ENCODE measurements at places on chromosomes 6 and 20.

- H3K4me1 ChIP-seq, result no peaks in the 10 kb centered on the region
- no peaks in the 10 kb centered on the region for H3K27me3 ChIP-seq
- no peaks in the 10 kb centered on the region for H3K36me3 ChIP-seq
- no peak overlapping the region for H3K4me3 ChIP-seq
Measured at GRCh38 chr6:137709424-137710236, 157.4 kb upstream of the TNFAIP3 start.

GRCh38 chr6:44349904-44350649 lies 7.6 kb downstream of the SPATS1 start:
- no peak for DNase-seq
- no peak overlapping the region for H3K27ac ChIP-seq
- 0 out of 2 replicates have a peak, but pooled peaks cover 6% of the 10 kb centered on the region for H3K4me1 ChIP-seq
- no peak overlapping the region for H3K4me3 ChIP-seq
- no peaks in the 10 kb centered on the region for H3K36me3 ChIP-seq
- H3K27me3 ChIP-seq, result no peaks in the 10 kb centered on the region

DNA sequence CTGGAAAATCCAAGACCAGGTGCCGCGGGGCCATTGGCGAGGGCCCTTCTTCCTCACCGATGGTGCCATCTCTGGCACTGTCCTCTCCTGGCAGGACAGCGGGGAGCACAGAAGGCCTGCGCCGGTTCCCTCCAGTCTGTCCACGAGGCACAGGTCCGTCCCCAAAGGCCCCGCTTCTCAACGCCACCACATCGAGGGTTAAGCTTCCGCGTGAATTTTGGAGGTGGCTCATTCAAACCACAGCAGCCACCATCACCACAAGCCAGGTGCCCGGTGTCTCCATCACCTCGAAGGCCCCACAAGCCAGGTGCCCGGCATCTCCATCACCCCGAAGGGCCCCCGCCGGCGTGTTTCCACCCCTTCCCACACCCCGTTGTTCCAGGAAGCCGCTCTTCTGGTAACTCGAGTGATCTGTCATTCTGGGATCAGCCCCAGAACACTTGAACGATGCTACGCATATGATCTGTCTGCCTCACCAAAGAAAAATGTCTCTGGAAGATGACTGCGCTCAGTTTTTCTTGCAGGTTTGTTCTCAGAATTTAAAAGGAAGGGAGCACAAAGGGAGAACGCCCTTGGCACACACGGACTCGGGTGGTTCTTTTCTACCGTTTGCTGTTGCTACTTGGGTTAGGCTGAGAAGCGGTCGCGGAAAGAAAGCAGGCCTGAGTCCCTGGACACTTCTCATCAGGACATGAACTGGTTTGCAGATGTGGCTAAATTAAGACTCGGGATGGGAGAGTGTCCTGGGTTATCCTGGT lies 9.9 kb upstream of the KIF25 start:
- DNase-seq, result no peak
- no peak overlapping the region for H3K27ac ChIP-seq
- no peak overlapping the region for H3K4me3 ChIP-seq
- no peaks in the 10 kb centered on the region for H3K4me1 ChIP-seq
- H3K27me3 ChIP-seq, result no peaks in the 10 kb centered on the region

- no peak overlapping the region for H3K27ac ChIP-seq
- no peaks in the 10 kb centered on the region for H3K36me3 ChIP-seq
- H3K27me3 ChIP-seq, result no peaks in the 10 kb centered on the region
- no peak for DNase-seq
- H3K4me3 ChIP-seq, result no peak overlapping the region
Measured at GRCh38 chr6:19879663-19880062, 42.5 kb downstream of the ID4 start.

GRCh38 chr20:13784271-13784892 lies 337 bp downstream of the ESF1 start:
- H3K4me1 ChIP-seq, result no peaks in the 10 kb centered on the region
- no peaks in the 10 kb centered on the region for H3K27me3 ChIP-seq
- DNase-seq, result no peak

DNA sequence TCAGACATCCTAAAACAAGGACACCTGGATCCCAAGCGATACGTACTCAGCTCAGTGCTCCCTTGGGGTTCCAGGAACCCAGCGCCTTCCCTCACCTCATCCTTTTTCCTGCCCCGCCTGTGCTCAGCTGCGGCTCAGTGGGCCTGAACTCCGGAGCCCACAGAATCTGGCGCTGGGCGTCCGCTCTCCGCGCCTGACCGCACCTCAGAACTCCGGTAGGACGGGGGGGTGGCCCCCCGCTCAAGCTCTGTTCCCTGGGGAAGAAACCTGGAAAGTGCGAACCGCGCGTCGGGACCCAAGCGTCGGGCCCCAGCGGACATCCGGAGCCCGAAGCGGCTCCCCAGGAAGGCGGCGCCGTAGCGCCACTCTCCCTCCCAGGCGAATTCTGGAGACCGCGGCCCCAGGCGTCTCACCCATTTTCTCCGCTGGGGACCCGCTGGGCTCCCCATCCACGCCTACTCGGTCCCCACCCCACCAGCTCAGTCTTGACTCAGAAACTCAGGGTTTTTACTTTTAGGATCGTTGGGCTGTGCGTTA lies 336 bp upstream of the LY6G5C start:
- peak; percentile 56 for DNase-seq
- peak overlapping the region; percentile 76 for H3K4me3 ChIP-seq
- no peaks in the 10 kb centered on the region for H3K4me1 ChIP-seq
- no peak overlapping the region for H3K27ac ChIP-seq

DNA sequence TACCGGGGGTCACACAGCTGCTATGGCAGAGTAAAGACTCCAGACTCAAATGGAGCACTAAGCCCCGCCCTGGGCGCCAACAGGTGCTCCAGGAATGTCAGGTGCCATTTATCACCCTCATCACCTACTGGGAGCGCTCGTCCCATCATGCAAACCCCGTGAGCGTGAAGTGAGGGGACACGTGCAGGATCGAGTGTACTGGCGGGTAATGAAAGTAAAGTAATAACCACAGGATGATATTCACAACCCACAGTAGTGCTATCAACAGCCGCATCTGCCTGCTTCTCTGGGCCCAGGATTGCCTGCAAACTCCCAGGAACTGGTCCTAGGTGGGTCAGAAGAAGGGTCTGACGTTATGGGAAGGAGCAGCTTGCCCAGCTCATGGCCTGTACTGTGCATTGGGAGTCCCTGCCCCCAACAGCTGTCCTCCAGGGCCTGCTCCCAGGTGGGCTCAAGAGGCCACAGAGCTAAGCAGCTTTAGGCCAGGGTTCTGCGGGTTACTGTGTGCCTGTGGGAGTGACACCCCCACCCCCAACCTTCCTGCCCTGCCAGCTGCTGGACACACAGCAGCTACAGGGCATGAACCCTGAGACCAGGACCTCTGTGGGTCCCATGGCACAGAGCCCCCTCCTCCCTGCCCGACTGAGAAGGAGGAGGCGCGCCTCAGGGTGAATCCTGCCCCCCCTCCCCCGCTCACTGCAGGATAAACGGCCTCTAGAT lies 120.5 kb upstream of the SULF2 start:
- no peak overlapping the region for H3K4me3 ChIP-seq
- no peaks in the 10 kb centered on the region for H3K36me3 ChIP-seq
- H3K27ac ChIP-seq, result no peak overlapping the region
- H3K4me1 ChIP-seq, result no peaks in the 10 kb centered on the region

- no peaks in the 10 kb centered on the region for H3K4me1 ChIP-seq
- H3K27ac ChIP-seq, result no peak overlapping the region
- H3K4me3 ChIP-seq, result no peak overlapping the region
- H3K27me3 ChIP-seq, result no peaks in the 10 kb centered on the region
- H3K36me3 ChIP-seq, result peaks cover 33% of the 10 kb centered on the region
Measured at GRCh38 chr6:39178804-39179203, 50.5 kb downstream of the KCNK5 start.

GRCh38 chr6:126461045-126461444 lies 121.1 kb downstream of the CENPW start:
- H3K27ac ChIP-seq, result no peak overlapping the region
- no peaks in the 10 kb centered on the region for H3K36me3 ChIP-seq
- no peak overlapping the region for H3K4me3 ChIP-seq
- H3K27me3 ChIP-seq, result no peaks in the 10 kb centered on the region
- H3K4me1 ChIP-seq, result no peaks in the 10 kb centered on the region

GRCh38 chr20:20548527-20549266 lies 163.7 kb downstream of the RALGAPA2 start:
- no peak overlapping the region for H3K4me3 ChIP-seq
- H3K36me3 ChIP-seq, result peaks cover 4% of the 10 kb centered on the region
- DNase-seq, result no peak
- H3K27me3 ChIP-seq, result no peaks in the 10 kb centered on the region
- no peak overlapping the region for H3K27ac ChIP-seq
- H3K4me1 ChIP-seq, result no peaks in the 10 kb centered on the region

GRCh38 chr6:113630738-113631535 lies 226.2 kb upstream of the MARCKS start:
- DNase-seq, result no peak
- no peak overlapping the region for H3K4me3 ChIP-seq
- H3K27ac ChIP-seq, result no peak overlapping the region
- H3K4me1 ChIP-seq, result no peaks in the 10 kb centered on the region

- H3K27me3 ChIP-seq, result no peaks in the 10 kb centered on the region
- no peaks in the 10 kb centered on the region for H3K36me3 ChIP-seq
- peaks cover 5% of the 10 kb centered on the region for H3K4me1 ChIP-seq
- DNase-seq, result no peak
- H3K27ac ChIP-seq, result no peak overlapping the region
Measured at GRCh38 chr6:29651413-29652197, 5.3 kb upstream of the MOG start.

DNA sequence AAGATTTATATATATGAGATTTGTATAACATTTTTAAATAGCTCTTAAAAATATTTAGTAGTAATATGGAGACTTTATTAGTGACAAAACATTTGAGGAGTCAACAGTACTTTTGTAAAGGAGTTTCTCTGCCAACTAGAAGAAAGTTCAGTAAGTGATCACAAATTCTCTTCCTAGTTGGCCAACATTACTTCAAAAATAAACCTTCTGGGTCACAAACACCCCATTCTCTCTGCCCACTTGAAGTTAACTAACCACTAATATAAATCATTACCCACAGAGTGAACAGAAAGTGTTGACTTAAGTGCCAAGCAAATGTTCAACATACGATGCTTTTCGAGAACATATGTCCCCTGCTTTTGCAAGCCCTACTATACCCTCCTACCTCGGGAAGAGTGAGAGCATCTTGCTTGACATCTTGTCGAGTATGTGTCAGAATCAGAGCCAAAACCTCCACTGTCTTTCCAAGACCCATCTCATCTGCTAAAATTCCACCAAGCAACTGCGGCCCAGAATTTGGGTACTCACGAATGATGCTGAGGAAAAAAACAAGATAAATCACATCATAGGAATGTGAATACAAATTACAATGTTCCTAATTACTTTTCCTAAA lies 16.9 kb downstream of the SHPRH start:
- DNase-seq, result no peak
- peaks cover 65% of the 10 kb centered on the region for H3K36me3 ChIP-seq
- no peak overlapping the region for H3K27ac ChIP-seq
- H3K4me3 ChIP-seq, result no peak overlapping the region
- H3K27me3 ChIP-seq, result no peaks in the 10 kb centered on the region
- H3K4me1 ChIP-seq, result no peaks in the 10 kb centered on the region

DNA sequence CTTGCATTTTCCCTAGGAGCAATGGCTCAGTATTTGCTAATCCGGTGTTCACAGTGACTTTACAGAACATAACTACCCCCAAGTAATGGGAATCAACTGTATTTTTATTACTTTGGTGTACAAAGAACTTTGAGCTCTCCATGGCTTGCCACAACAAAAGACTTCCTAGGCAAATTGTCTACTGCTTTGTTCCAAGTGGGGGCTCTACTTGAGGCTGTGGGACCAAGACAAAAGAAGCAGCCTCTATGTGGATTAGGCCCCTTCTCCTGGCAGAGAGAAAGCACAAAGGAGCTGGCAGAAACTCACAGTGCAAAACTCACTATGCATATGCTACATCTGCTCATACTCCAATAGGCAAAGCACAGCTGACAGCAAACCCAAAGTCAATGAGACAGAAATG lies 853 bp downstream of the WFDC8 start:
- H3K27me3 ChIP-seq, result no peaks in the 10 kb centered on the region
- H3K27ac ChIP-seq, result no peak overlapping the region
- peak; percentile 30 for DNase-seq
- H3K4me3 ChIP-seq, result no peak overlapping the region
- H3K36me3 ChIP-seq, result no peaks in the 10 kb centered on the region
- H3K4me1 ChIP-seq, result peaks cover 5% of the 10 kb centered on the region

GRCh38 chr6:33294086-33294823 lies 4.5 kb downstream of the RGL2 start:
- peaks cover 46% of the 10 kb centered on the region for H3K36me3 ChIP-seq
- no peak overlapping the region for H3K27ac ChIP-seq
- no peak for DNase-seq
- no peak overlapping the region for H3K4me3 ChIP-seq
- H3K4me1 ChIP-seq, result no peaks in the 10 kb centered on the region
- H3K27me3 ChIP-seq, result no peaks in the 10 kb centered on the region

DNA sequence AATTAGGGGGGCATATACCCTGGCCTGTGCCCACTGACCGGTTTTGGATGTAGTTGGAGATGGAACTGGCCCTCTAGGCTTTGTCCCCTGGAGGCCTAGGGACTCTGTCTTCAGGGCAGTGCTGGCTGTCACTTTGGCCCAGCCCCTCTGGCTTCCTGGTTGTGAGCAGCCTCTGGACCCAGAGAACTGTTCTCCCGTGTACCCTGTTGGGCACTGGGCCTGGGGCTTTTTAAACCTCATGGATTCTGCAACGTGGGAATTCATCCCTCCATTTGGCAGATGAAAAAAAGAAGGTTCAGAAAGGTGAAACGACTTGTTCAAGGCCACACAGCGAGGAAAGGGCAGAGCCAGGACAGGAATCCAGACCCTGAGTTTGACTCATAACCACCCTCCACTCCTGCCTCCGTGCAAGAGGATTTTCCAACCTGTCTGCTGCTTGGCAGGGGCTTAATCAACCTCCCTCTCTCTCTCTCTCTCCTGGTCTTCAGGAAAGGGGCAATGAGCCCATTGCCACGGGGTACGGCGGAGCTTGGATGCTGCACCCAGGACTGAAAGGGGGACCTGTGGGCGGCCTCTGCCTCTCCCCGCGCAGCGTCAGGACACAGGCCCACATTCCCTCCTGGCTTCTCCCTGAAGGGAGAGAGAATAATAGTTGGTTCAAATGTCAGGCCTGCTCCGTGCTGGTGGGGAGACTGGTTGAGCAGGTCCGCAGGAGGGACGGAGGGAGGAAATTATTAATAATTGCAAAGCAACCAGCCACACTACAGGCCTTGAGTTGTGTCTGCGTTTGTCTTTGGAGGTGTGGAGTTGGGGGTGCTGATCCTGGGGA lies 56.0 kb downstream of the CEBPB start:
- no peaks in the 10 kb centered on the region for H3K4me1 ChIP-seq
- H3K27ac ChIP-seq, result no peak overlapping the region
- no peaks in the 10 kb centered on the region for H3K36me3 ChIP-seq
- H3K27me3 ChIP-seq, result no peaks in the 10 kb centered on the region

GRCh38 chr6:52634211-52634610 lies 36.7 kb upstream of the TMEM14A start:
- H3K27me3 ChIP-seq, result no peaks in the 10 kb centered on the region
- H3K4me3 ChIP-seq, result no peak overlapping the region
- H3K27ac ChIP-seq, result no peak overlapping the region
- no peaks in the 10 kb centered on the region for H3K4me1 ChIP-seq
- DNase-seq, result no peak

DNA sequence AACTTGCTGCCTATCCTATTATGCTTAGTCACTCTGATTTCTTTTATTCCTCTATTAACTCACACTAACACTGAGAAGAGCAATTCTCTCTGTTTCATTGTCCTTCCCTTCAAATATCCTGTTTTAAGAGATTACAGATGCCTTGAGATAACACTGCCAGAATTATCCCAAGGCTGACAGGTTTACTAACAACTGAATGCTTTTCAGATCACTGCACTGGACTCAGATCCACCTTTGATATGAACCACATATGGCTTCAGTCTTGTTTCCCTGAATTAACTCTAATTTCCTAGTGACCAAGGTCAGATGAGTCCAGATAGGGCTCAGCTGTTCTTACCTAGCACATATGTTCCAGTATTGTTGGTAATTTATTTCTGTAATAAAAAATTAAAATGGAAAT lies 633.1 kb downstream of the GRIK2 start:
- no peak overlapping the region for H3K4me3 ChIP-seq
- H3K36me3 ChIP-seq, result no peaks in the 10 kb centered on the region
- no peaks in the 10 kb centered on the region for H3K27me3 ChIP-seq
- H3K27ac ChIP-seq, result no peak overlapping the region
